ENCODE measurements at places on chromosomes 11 and 22.
A peak's percentile ranks its signal among the peaks of the same experiment; 100 is the strongest.

DNA sequence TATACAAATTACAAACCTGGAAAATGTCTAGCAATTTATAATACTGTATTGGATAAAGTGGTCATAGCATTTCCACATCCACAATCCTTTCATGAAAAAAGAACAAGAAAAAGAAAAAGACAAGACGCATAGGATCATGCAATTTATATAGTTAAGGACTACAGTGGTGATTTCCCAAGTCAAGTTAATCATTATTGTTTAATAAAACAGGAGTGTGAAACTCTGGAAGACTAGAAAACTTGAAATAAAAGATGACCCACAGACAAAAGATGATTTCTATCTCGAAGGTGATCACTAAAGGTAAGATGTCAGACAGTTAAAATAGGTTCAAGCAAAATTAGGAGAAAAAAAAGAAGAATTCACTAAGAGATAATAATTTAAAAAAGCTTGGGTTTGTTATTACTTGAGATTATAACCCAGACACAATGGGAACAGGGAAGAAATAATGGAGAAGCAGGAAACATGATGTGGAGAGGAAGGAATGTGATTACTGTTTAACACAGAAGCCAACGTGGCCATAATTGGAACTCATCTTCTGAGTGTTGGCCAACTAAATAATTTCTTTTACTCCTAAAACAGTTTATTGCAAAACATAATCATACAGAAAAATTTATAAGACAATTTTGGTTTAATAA is 441.2 kb upstream of the ANO3 start:
- DNase-seq: no peak

DNA sequence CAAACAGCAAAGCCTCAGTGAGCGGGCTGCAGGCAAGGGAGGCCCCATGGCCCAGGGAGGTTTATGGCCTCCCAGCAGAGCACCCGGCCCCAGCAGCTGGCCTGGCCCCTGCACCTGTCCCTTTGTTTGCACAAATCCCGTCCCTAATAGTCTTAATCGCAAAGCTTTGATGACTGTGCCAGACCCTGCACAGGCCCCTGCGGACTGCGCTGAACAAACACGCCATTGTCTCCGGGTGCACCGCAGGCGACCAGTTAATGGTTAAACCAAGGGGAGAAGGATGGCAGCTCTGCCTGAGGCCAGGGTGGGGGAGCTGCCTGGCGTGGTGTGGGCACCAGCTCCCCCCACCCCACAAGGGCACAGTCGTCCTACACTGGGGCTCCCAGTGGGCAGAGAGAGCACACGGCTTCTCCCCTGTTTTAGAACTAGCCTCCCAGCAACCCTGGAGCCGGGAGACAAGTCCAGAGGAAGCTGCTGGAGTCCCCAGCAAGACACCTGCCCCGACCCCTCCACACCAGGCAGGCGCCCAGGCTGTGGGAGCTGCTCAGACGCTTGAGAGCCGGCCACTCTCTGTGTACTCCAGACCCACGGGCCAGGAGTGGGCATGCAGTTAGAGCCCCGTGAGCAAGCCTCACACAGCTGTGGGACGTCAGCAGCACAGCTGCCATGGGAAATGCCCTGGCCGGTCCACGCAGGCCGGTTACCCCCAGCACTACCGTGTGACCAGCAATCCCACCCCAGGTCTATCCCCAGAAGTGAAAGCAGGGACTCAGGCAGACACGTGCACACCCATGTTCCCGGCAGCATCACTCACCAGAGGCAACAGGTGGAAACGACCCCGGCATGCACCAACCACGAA is 39.7 kb upstream of the TH start:
- DNase-seq: no peak

- peak; percentile 25 for DNase-seq
Observed at GRCh38 chr11:100810146-100810545, 123.1 kb downstream of the ARHGAP42 start.

- no peak for DNase-seq
Observed at GRCh38 chr11:31803813-31804311, 7.3 kb downstream of the PAX6 start.

DNA sequence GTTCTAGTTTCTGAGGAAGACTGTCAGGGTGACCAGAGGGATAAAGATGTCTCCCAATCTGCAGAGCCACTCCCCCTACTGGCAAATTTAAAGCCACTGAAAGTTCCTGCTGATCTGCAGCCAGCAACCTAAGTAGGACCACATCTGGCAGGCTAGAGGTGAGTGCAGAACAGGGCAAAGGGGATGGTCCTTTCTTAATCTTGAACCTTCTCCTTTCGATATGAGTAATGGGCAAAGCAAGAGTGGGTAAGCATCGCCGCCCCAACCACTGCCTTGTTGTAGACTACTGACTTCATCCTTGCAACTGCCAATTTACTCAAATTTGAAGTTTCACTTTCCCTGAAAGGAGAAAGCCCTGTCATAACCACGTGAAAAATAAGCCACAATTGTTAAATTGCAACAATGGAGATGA is 30.7 kb downstream of the SCUBE2 start:
- DNase-seq: no peak

- DNase-seq: no peak
Observed at GRCh38 chr22:36938028-36938425, 24.6 kb downstream of the CSF2RB start.

DNA sequence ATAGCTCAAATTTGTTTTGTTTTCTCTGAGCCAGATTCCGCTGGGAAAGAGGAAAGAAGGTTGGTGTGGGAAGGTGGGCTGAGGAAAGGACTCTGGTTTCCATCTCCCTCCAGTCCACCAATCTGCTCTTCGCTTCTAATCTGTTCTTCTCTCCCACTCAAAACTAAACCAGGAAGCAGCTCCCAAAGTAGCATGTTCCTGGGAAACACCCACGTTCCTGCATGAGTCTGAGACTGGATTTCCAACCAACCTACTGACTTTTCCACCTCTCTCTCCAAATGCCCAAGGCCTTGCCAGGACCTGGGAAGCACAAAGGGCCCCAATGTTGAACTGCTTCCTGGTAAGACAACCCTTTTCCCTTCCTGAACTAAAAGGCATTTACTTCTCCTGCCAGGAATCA is 110.2 kb downstream of the WT1 start:
- no peak for DNase-seq

DNA sequence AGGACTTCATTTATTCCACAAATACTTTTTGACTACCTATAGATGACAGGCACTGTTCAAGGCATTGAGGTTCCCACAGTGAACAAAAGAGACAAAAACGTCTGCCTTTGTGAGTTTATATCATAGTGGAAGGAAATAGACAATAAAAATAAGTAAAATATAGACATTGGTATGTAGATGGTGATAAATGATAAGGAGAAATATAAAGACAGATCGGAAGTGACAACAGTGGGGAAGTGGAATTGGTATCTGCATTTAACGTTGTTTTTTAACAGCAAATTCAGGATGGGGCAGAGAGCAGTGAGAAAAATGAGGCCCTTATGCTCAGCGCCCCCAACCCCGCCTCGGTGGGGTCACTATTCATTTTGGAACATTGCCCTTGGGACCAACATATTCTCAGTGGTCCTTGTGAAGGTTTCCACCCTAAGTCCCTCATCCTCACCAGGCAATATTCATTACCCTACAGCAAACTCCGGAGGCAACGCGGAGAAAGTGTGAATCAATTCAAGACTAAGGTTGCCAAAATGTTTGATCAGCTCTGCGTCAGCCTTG is 627 bp upstream of the PEX26 start:
- DNase-seq: no peak
